ENCODE measurements at places on chromosomes 6 and 20.

DNA sequence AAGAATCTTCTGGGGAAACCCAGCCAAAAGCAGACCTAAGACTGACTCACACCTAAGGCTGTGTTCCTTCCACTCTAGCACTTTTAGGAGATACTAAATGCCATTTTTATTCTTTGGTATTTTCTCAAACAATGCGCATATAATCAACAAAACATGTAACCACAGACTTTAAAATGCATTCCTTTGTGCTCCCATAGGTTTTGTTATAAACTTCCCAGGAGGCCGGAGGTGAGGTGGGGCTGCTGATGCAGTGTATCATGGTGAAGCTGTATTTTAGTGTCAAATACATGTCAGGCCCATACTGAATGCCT, 155.2 kb downstream of the BTBD3 start:
- DNase-seq = no peak

- no peak for DNase-seq
Measured at GRCh38 chr6:108677894-108678293, 117.2 kb downstream of the FOXO3 start.

DNA sequence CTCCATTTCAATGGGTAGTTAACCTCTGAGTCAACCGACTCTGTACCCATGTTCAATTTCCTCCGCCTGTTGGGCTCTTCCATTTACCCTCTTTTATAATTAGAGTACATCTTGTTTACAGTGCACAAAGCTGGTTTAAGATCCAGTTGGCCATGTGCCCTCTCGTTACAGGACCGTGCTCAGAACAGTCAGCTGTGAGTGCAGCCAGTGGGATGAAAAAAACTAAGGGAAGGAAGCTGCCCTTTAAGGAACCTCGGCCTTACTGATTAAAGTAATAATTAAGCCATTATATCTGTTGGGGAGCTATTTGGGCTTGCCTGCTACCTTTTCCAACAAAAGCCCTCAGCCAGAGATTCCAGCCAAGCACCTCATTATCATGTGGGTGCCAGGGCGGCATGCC, 68.8 kb downstream of the TMEM170B start:
- DNase-seq = no peak

- peak; percentile 58 for DNase-seq
Measured at GRCh38 chr6:163828038-163828795, 413.7 kb downstream of the QKI start.

DNA sequence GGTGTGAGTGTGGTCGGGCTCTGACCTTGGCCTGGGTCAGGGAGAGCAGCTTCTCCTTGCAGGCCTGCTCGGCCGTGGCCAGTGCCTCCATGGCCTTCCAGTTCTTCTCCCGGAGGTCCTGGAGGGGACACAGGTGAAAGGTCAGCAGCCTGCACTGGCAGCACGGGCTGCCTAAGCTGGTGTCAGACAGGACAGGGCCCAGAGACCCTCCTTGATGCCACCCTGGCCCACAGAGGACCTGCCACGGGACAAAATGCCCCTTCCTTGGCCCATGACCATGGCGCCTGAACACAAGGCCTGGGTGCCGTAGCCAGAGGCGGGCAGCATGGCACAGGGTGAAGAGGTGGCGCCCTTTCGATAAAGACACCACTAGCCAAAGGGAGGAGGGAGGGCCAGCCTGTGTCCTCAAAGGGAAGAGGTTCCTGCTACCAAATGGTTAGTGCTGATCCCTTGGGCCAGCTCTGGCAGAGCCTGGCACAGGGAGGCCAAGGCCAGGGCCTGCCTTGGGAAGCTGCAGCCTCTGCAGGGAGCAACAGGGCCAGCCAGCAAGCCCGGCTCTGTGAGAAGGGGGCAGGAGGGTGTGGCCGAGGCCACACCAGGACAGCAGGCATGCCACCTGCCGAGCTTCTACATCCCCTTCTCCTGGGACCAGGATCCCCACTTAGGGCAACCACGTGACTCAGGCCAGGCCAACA, 54.8 kb downstream of the DSTN start:
- DNase-seq = no peak

GRCh38 chr6:13278991-13279390, 49.3 kb downstream of the TBC1D7 start:
- peak; percentile 41 for DNase-seq

DNA sequence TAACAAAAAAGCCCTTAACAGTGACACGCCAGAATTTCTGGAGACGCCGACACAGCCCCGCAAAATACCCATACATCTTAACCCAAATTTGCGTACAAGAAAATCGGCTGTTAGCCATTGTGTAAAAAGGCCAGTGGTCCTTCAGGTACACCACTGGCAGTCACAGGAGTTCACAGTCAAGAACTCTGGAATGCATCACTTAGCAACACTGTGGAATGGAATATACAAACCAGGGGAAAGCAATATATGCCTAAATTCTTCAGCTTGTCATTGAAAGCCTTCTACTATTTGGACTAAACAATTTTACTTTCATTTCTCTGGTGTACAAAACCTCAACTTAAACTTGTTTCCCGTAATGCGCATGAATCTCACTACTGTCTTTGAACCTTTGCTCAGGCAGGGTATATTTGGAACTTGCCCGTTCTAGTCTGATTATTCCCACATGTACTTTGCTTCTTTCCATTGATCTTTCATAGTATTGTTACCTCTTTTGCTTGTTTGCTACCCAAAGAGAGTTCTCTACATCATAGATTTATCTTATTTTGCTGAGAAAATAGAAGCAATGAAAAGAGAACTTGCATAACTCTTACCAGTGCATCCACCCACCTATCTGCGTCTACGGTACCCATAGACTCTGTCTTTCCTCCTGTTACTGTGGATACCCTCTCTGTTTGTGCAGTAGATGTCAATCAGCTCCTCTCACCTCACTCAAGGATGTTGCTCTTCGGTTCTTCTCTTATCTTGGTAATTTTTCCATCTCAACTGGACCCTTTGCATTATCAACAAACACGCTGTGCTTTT, at the start of gene ARMH2:
Gene ARMH2, minus strand, starts transcription at position 178 of the 801 bp plus-strand sequence. Its CDS starts 60 bp downstream, at position 118.
- no peak for DNase-seq

- DNase-seq = peak; percentile 61
Measured at GRCh38 chr6:104855507-104855906, 4.2 kb downstream of the HACE1 start.

GRCh38 chr20:52103913-52104545, 87.5 kb downstream of the ZFP64 start:
- DNase-seq = peak; percentile 27

- peak; percentile 66 for DNase-seq
Measured at GRCh38 chr20:61925555-61926252, 140.0 kb downstream of the TAF4 start.

DNA sequence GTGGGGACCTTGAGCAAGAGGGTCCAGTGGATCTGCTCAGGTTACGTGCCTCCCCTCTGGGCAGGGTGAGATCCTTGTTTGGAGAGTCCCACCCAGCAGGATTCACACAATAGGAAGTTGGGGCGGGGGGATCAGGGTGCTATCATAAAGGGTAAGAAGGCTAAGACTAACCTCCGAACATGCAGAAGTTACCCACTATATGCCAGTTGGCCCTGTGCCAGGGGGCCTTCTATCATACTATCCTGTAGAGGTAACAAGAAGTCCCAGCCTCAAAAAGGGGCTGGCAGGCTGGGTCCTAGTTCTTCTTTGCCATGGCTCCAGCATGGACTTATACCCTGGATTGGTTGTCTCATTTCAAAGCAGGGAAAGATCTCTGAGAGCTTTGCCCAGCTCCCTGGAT, 94.1 kb downstream of the CDH26 start:
- no peak for DNase-seq

DNA sequence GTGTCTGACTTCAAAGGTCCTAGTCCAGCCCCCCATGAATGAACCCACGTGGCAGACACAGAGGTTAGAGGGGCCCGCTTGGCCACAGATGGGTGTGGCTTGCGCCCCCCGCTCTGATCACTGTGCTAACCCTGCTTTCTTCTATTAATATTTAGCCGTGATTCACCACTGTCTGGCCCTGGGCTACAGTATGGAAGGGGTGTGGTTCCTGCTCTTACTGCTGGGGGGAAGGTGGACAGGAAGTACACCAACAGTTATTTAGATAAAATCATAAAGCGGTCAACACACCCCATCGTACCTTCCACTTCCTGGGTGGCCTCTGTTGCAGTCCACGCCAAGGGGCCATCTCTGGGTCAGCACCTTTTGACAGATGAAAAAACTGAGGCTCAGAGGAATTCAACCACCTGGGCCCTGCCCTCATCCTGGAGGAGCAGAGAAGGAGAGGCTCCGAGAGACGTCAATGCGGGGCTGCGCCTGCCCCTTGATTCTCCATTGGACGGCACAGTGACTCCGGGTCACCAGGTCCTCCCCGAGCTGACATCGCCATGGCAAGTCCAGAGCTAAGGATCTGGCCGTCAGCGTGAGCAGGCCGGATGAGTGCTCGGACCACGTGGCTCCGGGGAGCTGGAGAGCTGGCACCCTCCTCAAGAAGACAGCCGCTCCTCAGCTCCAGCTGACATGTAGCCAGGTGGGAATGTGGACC, 206.3 kb downstream of the PREX1 start:
- DNase-seq = no peak

GRCh38 chr6:18207949-18208348, 52.7 kb downstream of the KDM1B start:
- no peak for DNase-seq

DNA sequence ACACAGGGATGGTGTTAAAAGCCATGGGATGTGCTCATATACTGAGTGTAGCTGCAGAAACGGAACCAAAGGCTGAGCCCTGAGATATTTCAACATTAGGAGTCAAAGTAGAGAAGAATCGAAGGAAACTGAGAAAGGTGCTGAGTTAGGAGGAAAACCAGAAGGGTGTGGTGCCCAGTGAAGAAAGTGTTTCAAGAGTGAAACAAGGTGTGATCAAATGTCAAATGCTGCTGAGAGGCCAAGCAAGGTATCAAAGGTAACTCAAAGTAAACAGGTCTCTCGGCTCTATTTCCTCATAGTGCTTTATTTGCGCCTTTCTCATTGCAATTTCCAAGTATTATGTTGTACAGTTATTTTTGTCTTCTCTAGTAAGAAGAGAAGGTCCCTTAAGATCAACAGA, 94.1 kb downstream of the PRDM1 start:
- no peak for DNase-seq

GRCh38 chr20:45576995-45577394, 2.1 kb downstream of the WFDC8 start:
- no peak for DNase-seq

GRCh38 chr6:22392711-22393110, 95.9 kb upstream of the PRL start:
- DNase-seq = no peak

- DNase-seq = peak; percentile 38
Measured at GRCh38 chr20:47318027-47318585, 38.4 kb downstream of the ZMYND8 start.

GRCh38 chr6:169490246-169490641, 211.6 kb downstream of the WDR27 start:
- no peak for DNase-seq

DNA sequence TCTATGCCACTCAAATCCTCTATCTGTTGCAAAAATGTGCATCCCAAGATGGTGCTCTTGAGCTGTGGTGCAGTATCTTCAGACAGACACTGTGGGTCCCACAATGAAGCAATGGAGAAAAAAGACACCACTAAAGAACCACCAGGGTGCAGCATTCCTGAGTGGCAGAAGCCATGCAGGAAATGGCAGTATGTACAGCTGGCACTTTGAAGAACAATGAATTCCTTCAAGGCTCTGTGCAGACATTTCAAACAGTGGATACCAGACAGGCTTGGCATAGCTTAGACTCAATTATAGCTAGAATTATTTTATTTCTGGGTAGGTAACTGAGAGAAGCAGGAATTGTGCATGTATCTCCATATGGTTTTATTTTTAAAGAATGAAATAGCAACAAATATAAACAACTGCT, 24.0 kb upstream of the HDAC2 start:
- peak; percentile 78 for DNase-seq

DNA sequence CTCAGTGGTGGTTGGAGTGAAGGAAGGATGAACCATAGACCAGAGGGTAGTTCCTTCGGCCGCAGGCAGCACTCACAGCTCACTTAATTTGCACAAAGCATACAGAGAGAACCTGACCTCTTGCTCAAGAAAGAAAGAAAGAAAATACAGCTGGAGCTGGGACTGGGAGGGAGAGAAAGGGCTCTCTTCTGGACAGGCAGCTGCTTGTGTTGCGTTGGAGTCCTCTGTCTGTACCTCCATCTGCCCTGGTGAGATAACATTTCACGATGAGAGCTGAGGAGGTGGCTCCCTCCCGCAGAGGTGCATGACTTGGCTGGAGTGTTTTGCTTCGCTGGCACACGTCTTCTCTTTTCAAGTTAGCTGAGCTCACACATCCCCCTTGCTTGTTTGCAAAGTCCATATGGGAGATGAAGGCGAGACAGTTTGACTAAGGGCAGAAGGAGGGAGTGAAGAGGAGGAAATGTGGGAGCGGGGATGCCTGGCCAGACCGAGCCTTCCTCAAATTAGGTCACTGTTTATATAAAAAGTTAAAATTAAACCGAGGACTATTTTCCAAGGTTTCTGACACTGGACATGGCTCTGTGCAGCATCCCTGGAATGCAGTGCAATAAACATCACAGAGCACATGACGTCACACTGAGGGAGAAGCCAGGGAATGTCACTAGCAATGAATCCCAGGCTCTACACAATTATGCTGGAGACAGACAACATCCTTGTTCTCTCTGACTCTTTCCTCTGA, 359.4 kb downstream of the CD83 start:
- DNase-seq = peak; percentile 90

DNA sequence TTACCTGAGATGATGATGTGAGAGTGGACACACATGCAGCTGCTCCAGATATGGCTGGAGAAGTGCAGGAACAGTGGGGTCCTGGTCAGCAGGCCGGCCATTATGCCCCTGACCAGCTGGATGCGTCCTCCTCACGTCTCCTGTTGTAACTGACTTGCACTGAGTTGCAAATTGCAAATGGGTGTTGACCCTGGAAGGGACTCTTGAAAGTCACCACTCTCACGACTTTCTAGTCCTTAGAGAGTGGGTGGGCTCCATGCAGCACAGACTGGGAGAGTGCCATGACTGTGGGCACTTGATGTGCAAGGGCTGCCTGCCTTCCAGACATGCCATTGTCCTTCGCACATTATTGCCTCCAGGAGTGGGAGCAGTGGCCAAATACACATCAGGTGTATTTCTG, 10.8 kb downstream of the FAM83D start:
- no peak for DNase-seq

DNA sequence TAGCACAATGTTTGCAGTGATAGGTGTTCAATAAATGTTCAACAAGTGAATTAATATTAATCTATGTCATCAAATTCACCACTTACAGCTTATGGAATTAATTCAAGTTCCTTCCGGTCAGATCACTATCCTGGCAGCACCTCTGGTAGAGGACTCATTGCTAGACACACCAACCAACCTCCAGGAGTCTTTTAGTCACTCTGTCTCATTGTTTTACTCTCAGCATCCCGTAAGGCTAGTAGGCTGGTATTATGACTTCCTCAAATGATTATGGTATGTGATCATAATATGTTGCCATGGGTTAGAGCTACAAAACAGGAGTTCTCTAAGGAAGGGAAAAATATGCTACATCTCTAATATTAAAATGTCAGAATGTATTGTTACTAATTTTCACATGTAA, 21.7 kb upstream of the MMS22L start:
- DNase-seq = no peak

- DNase-seq = no peak
Measured at GRCh38 chr20:14922503-14923267, 585.3 kb upstream of the FLRT3 start.

GRCh38 chr6:21115111-21115510, 478.4 kb upstream of the SOX4 start:
- DNase-seq = no peak

- DNase-seq = no peak
Measured at GRCh38 chr20:55579802-55580201, 425.5 kb downstream of the CBLN4 start.

Data from AG08396 (cell line).